ENCODE measurements at places on chromosomes 6 and 20.
A peak's percentile ranks its signal among the peaks of the same experiment; 100 is the strongest.

DNA sequence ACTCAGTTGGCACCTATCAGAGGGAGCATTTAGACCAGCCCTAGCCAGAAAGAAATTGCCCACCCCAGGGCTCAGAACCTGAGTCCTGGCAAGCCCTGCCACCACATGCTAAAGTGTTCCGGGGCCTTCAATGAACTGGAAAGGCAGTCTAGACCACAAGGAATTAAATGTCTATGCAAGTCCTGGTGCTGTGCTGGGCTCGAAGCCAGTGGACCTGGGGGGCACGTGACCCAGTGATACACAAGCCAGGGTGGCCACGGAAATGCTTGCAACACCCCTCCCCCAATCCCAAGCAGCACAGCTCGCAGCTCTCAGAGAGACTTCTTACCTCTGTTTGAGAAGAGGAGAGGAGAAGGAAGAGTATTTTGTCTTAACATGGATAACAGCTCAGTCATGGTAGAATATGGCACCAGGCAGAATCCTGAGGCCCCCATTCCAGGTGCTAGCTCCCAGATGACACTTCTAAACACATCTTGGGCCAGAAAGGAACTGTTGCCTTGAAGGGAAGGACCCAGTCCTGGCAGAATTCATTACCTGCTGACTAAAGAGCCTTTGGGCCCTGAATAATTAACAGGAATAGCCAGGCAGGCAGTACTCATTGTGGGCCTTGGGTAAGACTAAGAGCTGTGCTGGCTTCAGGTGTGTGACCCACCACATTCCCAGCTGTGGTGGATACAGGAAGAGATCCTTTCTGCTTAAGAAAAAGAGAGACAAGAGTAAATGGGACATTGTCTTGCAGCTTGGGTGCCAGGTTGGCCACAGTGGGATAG is 111.3 kb downstream of the BTBD9 start:
- DNase-seq, result no peak

GRCh38 chr6:43676962-43677606 is 10.5 kb downstream of the MRPS18A start:
- no peak for DNase-seq

GRCh38 chr20:63461104-63461763 is 11.2 kb downstream of the KCNQ2 start:
- no peak for DNase-seq

DNA sequence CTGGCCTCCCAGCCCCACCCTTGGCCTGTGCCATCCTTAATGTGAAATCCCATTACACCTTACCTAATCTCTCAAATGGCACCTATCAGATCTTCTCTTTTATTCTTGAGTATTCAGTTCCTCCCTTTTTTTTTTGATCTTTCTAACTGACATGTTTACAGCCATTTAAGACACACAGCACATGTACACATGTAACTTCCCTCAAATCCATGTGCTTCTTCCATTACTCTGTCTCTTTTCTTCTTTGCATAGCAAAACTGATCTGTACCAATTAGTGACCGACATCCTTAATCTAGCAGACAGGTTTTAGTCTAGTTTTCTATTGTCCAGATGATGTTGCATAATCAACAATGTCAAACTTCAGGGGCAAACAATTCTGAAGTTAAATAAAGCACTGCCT is 413.8 kb upstream of the FLRT3 start:
- no peak for DNase-seq

DNA sequence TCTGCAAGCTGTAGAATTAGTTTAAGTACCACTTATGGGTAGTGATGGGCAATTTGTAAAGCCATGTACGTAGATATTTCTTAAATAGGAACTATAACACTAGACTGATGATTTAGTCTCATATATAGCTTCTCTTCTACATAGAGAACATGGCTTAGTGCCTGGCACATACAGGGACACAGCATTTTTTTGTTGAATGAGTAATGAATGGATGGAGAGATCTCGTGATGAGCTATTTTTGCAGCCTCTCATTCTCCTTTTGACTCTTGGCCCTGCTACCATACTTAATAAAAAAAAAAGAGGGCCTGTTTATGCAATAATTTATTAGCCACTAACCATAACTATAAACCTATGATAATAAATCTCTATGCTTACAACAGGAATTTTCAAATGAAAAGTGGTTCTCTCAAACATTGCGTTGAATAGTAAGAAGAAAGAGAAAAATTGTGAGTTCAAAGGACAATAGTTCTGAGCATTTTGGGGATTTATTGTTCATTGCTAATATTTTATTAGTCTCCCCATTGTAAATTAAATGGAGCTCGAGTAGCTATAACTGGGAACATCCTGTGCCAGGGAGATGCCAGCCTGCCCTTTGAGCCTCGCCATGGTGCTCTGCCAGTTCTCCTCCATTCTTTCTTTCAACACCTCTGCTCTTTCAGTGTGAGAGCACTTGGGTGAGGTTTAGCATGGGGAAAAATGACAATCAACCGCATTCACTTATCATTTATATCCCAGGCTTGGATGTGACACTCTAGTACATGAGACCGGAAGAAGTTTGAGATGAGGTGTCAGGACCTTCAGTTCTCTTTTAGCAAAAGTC is 14.7 kb upstream of the RCAN2 start:
- DNase-seq, result no peak

GRCh38 chr20:52410182-52410647 is 218.6 kb upstream of the ZFP64 start:
- DNase-seq, result peak; percentile 46

DNA sequence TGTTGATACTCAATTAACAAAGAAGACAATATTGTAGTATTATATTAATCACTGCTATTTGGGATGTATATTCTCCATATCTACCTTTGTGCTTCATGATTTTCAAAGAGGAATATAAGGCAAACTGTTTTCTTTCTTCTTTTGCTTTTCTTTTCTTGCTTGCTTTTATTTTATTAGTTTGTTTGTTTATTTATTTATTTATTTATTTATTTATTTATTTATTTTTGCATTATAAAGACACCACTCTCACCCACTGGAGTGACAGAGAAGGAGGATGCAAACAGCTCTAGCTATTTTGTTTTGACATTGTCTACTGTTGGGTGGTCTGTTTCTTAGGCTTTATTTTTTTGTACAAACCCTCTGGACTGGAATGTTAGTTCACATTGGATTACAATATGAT is 1352.7 kb downstream of the HACE1 start:
- DNase-seq, result no peak

DNA sequence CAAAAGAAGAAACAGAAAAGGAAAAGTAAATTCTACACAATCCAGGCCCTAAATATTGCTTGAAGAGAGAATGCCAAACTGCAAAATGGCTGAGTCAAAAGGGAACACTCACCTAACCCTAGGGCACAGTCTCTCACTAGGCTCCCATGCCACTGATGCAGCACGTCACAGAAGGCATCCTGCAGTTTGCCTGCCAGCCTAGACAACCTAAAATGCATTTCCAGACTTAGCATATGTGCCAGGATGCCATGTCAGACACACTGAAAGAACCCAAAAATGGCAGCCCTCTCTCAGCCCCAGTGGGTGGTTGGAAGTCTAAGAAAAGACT is 10.6 kb upstream of the SIRPD start:
- DNase-seq, result no peak

DNA sequence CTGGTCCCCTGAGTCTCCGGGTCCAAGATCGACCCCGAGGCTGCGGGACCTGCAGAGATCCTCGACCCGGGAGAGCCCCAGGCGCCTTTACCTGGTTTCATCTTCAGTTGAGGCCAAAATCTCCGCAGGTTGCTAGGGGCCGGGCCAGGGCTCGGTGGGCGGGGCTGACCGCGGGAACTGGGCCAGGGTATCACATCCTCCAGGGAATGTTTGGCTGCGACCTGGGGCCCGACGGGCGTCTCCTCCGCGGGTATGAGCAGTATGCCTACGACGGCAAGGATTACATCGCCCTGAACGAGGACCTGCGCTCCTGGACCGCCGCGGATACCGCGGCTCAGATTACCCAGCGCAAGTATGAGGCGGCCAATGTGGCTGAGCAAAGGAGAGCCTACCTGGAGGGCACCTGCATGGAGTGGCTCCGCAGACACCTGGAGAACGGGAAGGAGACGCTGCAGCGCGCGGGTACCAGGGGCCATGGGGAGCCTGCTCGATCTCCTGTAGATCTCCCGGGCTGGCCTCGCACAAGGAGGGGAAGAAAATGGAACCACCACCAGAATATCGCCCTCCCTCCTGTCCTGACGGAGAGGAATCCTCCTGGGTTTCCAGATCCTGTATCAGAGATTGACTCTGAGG is 53.8 kb upstream of the POLR1H start:
- DNase-seq, result peak; percentile 36

DNA sequence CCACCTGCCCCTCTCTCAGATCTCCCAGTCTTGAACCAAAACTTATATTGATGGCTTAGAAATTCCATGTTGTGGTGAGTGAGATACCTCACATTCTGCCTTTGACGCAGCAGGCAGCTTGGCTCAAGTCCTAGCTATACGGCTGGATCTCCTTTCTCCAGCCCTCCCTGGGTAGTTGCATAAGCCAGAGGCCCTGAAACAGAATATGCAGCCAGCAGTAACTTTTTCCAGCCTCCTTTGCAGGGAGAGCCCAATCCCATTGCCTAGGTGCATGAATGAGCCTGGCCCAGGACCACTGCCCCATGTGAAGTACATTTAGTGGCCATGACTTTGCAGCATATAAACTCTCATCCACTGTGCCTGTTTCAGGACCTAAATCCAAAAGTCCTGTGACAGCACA is 202.2 kb upstream of the CDYL start:
- DNase-seq, result no peak
